Chondrocyte (in vitro differentiated cells): ENCODE measurements at places on chromosomes 3 and 15. TPM values are rescaled to one million over a fixed set of nuclear protein-coding genes. Genes with fewer than 3 reads are reported as not detected.

- no peak for DNase-seq
These were observed 508.9 kb upstream of the ADAMTS9 start for GRCh38 chr3:65196663-65197062.

DNA sequence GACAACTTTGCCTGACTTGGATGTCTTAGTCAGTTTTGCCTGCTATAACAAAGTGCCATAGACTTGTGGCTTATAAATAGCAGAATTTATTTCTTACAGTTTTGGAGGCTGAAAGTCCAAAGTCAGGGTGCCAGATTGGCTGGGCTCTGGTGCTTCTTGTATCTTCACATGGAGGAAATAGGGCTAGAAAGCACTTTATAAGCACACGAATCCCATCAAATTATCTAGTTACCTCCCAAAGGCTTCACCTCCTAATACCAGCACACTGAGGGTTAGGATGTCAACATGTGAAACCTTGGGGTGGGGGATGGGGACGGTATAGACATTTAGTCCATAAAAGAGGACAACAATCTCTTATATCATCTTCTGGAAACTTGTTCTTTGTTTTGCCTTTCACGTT, 116.8 kb downstream of the SQOR start:
- no peak for DNase-seq

GRCh38 chr3:127754411-127755304, 67.7 kb downstream of the MGLL start:
- no peak for DNase-seq

DNA sequence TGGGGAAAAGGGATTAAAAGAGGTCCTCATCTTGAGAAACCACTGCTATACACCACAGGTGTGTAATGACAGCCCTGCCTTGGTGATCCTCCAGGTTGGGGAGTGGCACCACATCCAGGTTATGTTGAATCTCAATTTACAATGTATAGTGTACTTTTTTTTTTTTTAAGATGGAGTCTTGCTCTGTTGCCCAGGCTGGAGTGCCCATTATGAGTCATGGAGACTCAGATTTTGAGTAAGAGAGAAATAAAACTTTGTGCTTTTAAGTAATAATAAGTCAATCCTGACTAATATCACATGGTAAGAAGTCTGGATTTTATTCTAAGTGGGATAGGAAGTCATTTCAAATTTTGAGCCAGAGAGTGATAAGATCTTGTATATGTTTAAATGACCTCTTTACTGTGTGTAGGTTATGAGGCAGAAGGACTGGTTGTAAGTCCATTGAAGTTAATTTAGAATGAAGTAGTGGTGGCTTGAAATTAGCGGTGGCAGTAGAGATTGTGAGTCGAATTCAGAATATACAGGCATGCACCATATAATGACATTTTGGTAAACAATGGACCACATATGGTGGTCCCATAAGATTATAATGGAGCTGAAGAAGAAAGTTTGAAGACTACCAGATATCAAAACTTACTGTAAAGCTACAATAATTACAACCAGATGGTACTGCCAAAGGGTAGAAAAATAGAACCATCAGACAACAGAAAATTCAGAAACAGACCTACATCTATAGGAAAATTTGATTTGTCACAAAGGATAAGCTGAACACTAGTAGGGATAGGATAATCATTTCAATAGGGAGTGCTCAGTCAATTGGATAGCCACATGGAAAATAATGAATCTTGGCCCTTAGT, 20.7 kb downstream of the POPDC2 start:
- DNase-seq, result no peak

Gene USP50
- total RNA-seq, result 0.35 to 0.85 TPM (median 0.56 TPM) in 3 replicates

Gene PAK2
- 61.3 to 90.3 TPM (median 79.9 TPM) in 3 replicates for total RNA-seq

DNA sequence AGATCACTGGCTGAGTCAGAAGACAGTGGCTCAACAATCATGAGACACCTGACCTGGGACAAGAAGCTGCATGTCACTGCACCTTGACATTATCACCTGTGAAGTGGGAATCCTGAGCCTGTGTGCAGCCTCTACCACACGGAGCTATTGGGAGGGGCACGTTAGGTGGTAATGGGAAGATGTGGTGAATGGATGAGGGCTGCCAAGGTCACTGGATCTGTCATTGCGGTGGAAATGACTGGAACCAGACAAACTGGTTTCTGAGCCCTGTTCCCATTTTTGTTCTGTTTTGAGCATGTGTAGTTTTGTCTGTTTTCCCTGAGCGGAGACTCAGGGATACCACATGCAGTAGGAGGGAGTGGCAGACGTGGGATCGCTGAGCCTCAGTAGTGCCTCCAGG, 235.5 kb downstream of the OPA1 start:
- no peak for DNase-seq

DNA sequence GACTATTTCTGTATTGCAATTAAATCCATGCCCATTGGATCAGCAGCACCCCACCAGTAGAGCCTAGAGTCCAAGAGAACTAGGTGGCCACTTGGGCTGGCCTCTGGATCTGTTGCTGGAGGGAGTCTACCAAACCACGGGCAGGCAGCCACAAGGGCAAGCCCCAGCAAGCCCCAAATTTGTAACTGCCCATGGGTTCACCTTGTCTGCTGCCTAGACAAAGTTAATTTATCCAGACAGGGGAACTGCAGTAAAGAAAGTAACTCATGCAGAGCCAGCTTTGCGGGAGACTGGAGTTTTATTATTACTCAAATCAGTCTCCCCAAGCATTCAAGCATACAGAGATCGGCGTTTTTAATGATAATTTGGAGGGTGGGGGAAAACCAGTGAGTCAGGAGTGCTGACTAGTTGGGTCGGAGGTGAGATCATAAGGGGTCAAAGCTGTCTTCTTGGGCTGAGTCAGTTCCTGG, 74.0 kb upstream of the TERB2 start:
- no peak for DNase-seq

GRCh38 chr3:49899815-49900214, 3.9 kb downstream of the MST1R start:
- no peak for DNase-seq

- DNase-seq, result peak; percentile 51
These were observed 6.4 kb downstream of the PSTPIP1 start for GRCh38 chr15:77001351-77001750.

Gene WDR93
- not detected in 3 replicates for total RNA-seq

GRCh38 chr3:111548092-111548491, 6.1 kb downstream of the CD96 start:
- no peak for DNase-seq

Gene LRRC58
- 26.1 to 28.0 TPM (median 27.8 TPM) in 3 replicates for total RNA-seq

Gene CPN2
- not detected in 3 replicates for total RNA-seq

DNA sequence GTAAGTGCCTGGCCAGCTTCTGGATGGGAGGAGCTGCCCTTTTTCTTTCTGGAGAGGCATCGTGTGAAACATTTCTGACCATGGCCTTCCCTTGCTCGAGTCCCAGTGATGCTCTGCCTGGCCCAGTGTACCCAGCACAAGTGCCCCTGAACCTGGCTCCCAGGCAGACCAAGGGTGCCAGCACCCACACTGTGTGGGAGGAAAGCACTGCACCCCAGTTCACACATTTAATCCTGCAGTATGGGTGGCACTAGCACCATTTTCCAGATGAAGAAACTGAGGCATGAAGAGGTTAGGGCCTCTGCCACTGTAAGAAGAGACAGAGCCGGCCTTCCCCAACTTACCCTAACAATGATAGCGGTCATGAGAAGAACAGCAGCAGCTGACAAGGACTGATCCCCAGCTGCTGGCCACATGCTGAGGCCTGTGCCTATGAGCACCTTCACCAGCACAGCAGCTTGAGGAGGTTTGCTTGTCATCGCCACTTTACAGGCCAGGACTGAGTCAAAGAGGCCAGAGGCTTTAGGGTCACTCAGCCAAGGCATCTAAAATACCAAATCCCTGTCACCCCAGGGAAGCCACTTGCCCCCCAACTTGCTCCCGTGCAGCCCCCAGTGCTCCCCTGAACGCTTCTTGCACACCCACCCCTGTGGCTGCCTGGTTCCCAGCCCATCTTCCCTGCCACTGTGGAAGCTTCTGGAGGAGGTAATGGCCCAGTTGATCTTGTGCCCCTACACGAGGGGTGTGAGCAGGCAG, 15.0 kb downstream of the PRR23E start:
- no peak for DNase-seq

- no peak for DNase-seq
These were observed 507.6 kb downstream of the FHIT start for GRCh38 chr3:60743631-60744164.

GRCh38 chr3:190701096-190701532, 161.4 kb downstream of the GMNC start:
- DNase-seq, result no peak

Gene TTLL13
- 0.69 TPM in 1 of 3 replicates, not detected in the others for total RNA-seq

Gene ITPKA
- total RNA-seq, result 0.32 to 0.36 TPM in 2 of 3 replicates, not detected in the other

Gene SLC2A2
- not detected in 3 replicates for total RNA-seq

DNA sequence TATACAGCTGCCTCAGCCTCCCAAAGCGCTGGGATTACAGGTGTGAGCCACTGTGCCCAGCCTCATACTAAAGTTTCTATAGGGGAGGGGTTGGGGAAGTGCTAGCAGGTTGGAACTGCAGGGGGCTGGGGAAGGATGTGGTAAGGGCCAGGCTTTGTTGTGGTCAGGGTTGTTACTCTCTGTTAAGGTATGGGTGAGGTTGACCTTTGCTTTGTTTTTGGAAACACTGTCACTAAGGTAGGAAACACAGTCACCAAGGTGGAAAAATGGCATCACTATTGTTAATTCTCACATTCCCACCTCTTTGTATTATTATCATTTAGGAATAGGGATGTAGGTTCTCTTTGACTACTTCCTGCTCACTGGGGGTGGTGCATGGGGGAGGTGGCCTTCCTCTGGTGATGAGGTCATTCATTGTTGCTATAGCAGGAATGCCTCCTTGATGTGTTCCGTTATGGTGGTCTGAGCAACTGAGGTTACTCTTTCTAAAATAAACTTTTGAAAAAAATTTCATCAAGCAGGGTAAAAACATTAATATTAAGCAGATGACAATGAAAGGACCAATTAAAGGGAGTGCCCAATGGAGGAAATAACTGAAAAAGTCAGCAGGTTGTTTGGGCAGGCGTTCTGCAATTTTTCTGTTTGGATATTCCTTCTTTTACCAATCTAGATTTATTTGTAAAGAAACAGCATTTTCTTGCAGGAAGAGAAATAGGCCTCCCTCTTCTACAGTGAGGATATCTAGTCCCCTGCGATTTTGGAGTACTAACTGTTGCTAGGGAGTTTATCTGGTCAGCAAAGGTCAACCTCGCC, 150.5 kb downstream of the WDR76 start:
- DNase-seq, result no peak

- DNase-seq, result no peak
These were observed 33.9 kb downstream of the PFN2 start for GRCh38 chr3:149936812-149937230.

Gene NEIL1
- 20.6 to 25.1 TPM (median 22.0 TPM) in 3 replicates for total RNA-seq

DNA sequence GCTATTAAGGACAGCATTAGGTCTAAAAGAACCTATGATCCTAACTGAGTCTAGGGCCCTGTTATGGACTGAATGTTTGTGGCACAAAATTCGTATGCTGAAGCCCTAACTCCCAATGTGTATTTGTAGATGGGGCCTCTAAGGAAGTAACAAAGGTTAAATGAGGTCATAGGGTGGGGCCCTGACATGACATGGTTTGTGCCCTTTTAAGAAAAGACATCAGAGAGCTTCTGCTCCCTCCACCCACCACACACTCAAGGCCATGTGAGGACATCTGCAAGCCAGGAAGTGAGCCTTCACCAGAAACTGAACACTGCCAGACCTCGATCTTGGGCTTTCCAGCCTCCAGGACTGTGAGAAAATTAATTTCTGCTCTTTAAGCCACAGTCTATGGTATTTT, 49.2 kb downstream of the PHC3 start:
- DNase-seq, result no peak

Gene CLDN16
- total RNA-seq, result 0.20 TPM in 1 of 3 replicates, not detected in the others

Gene GAP43
- total RNA-seq, result 3.3 to 33.7 TPM (median 3.6 TPM) in 3 replicates

Gene PPIP5K1
- 30.4 to 39.4 TPM (median 31.6 TPM) in 3 replicates for total RNA-seq

Gene TMEM41A
- total RNA-seq, result 15.1 to 15.9 TPM (median 15.5 TPM) in 3 replicates

DNA sequence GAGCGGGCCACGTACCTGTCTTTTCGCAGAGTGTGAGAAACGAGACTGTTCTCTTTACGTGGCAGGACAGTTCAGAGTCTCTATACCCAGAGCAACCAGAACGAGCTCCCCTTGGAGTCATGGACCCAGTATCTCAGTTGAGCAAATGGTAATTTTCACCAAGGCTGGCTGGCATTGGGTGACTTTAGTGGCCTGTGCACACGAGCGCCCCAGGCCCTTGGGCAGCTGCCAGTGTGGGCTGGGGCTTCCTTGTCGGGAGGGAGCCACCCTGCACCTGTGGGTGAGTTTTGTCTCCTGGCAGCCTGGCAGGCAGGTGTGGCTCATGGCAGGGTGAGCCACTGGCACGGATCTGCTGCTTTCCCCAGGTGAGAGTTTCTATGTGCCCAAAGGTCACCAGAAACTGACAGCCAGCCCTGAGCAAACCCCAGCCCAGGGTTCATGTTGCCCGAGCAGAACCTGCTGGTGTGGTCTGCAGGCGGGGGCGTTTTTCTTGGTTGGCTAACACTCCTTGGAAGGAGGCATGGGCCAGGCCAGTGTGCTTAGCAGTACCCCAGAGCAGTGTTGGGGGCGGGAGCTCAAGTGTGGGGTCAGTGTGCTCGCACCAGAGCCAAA, 135.0 kb downstream of the TJP1 start:
- DNase-seq, result no peak

- no peak for DNase-seq
These were observed 97.7 kb downstream of the CNTN6 start for GRCh38 chr3:1190569-1190968.

DNA sequence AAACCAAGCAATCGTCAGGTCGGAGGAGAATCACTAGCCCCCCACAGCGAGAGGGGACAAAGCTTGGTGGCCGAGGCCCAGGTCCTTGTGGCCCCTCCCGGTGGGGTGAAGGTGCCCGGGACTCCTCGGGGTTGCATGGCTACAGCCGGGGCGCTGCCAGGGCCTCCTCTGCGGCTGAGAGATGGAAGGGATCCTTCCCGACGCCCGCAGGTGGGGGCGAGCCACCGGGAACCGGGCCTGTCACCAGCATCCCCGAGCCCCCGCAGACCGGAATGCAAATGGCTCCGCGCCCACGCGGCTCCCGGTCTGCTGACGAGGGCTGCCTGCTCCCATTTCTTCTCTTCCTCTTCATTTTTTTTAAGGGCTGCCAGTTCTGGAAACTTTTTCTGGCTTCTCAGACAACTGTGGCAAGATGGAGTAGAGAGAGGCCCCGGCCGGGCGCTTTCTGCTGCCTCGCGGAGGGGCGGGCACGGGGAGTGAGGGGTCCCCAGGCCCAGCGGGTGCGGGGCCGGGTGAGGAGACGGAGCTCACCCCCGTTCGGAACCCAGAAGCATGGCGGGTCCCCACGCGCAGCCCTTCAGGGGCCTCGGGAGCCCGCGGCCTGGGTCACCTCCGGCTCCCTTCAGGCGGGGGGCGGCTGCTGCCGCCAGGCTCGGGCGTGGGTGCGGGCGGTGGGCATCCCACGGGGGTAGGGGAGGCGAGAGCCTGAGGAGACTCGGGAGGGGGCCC, 27.5 kb downstream of the MELTF start:
- peak; percentile 88 for DNase-seq

DNA sequence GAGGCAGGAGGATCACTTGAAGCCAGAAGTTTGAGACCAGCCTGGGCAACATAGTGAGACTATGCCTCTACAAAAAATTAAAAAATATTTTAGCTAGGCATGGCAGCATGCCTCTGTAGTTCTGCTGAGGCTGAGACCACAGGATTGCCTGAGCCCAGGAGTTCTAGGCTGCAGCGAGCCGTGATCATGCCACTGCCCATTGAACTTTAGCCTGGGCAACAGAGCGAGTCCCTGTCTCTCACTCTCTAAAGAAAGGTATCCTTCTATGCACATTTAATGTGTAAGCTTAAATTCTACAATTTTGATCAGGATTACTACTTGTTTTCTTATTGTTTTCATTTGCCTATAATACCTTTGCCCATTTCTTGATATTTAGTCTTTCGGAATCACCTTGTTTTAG, 26.8 kb downstream of the GALK2 start:
- no peak for DNase-seq

- DNase-seq, result no peak
These were observed at the start of gene CA12 for GRCh38 chr15:63381301-63382204. TSS of gene CA12 (minus strand) at chr15:63381846. CDS start at chr15:63381720, 126 bp downstream.

Gene VILL
- total RNA-seq, result 1.7 to 2.6 TPM (median 1.7 TPM) in 3 replicates

Gene FBXL2
- 22.2 to 25.2 TPM (median 24.4 TPM) in 3 replicates for total RNA-seq

Gene SLC38A3
- 1.00 to 1.9 TPM (median 1.2 TPM) in 3 replicates for total RNA-seq
